Activated naive CD8-positive, alpha-beta T cell treated with anti-CD3 and anti-CD28 coated beads, Interleukin-2, amount 10 ng/mL, durations not matched to agents 7 days and 5 days (primary cell): ENCODE measurements at places on chromosomes 1 and 21. TPM values are rescaled to one million over a fixed set of nuclear protein-coding genes. Genes with fewer than 3 reads are reported as not detected.
A peak's percentile ranks its signal among the peaks of the same experiment; 100 is the strongest.

GRCh38 chr1:74470251-74470650, 42.2 kb downstream of the LRRC53 start:
- no peak for DNase-seq

Gene INKA2
- 2.0 TPM for total RNA-seq

GRCh38 chr1:1058088-1058905, 15.8 kb downstream of the RNF223 start:
- no peak for DNase-seq

DNA sequence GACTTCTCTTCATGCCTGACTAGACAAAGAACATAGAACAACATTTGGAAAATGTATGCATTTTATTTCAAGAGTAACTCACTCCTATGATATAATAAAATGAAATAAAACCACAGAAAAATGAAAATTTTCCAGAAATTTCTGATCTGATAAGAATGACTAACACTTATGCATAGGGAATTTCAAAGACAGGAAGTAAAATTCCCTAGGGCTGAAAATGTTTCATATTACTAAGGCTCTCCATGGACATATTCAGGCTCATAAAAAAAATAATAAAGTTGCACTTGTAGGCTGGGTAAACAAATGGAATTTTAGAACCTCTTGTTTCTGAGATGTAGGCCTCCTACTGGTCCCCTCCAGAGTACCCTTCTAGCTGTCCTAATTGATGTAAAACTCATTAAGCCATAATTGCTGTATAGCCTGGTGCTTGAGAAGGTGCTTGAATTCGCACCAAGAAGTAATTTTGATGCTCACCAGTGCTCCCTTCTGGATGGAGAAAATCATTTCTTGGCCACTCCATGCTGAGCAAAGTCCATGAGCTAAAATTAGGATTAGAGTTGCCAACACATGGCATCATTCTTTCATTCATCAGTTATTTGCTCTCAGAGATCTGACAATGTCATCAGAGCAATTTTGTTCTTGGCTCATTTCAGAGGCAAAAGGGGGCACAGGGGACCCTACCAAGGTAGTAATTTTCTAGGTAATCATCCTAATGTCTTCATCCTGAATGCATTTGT, 641.0 kb upstream of the CAMK1G start:
- no peak for DNase-seq

DNA sequence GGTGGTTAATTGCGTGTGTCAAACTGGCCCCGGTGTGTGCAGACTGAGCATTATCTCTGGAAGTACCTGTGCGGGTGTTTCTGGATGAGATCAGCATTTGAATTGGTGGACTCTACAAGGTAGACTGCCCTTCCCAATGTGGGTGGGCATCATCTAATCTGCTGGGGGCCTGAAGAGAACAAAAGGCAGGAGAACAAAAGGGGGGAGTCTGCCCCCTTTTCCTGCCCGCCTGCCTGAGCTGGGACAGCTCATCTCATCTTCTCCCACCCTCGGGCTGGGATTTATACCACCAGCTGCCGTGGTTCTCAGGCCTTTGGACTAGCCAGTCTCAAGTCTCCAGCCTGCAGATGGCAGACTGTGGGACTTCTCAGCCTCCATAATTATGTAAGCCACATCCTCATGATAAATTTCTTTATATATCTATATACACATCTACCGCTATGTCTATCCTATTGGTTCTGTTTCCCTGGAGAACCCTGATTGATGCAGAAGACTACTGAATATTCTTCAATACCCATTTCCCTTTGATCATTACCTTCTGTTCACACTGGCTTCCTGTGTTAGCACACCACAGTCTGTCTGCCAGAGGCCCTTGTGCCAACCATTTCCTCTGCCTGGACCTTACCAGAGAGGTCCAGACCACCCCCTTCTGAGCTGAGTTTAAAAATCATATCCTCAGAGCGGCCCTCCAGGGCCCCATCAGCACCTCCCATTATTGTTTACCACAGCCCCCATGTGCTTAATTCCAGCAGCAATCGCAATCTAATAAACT, 25.2 kb downstream of the RCAN1 start:
- no peak for DNase-seq

DNA sequence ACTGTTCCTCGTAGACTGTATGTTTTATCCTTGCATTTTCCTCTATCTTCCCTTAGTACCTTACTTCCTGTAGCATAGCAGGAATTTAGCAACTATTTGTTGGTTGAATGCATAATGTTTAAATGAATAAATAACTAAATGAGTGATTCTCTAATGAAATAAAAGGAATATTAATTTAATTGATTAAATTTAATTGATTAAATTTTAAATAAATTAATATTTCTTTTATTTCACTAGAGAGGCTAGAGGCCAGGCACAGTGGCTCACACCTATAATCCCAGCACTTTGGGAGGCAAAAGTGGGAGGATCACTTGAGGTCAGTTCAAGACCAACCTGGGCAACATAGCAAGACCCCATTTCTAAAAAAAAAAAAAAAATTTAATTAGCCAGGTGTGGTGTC, 25.8 kb downstream of the C8B start:
- DNase-seq = no peak

DNA sequence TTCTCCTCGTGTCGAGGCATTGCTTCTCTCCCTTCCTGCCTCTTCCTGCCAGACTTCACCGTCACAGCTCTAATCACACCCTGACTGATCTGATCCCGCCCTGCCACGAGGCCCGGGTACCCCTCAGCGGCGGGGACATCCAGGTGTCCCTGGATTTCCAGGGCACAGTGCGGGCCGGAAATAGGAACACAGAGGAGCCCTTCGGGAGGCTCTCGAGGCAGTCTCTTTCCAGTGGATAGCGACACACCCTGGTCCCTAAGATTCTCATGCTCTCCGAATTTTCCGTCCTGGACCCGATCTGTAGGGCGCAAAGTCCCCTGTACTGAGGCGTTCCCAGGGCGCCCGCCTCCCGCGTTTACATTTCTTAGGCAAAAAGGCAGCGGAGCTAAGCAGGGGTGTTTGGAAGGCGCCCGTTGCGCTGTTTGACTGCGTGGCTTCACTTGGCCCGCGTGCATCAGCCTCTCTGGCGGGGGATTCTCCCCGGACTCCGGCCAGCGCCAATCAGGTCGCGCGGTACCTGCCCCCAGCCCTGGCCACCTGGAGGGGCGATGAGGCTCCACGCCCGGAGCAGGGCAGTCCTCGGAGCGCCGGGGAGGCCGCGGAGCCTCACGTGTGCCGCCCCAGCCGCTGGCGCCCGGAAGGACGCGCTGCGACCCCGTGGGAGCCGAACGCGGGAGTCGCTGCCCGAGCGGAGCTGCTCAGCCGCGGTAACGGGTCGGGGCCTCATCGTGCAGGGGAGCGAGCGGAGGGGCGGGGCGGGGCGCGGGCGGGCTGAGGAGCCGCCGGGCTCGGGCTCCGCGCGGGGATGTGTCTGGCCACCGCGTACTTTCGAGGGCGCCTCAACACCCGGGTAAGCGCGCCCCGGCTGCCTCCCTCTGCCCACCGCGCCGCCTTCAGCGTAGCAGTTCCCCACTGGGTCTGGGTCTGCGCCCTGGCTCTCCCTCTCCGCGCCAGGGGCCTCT, at the start of gene FAM163A:
TSS of gene FAM163A (plus strand) at position 575 of the 962 bp plus-strand sequence. CDS start 69,807 bp downstream, outside the sequence.
- peak; percentile 39 for DNase-seq

GRCh38 chr1:2548068-2548589, 8.0 kb upstream of the TNFRSF14 start:
- DNase-seq = peak; percentile 88

GRCh38 chr1:247905910-247906503, 10.6 kb downstream of the OR2W3 start:
- DNase-seq = no peak
